ENCODE measurements at places on chromosomes 2 and 18.

DNA sequence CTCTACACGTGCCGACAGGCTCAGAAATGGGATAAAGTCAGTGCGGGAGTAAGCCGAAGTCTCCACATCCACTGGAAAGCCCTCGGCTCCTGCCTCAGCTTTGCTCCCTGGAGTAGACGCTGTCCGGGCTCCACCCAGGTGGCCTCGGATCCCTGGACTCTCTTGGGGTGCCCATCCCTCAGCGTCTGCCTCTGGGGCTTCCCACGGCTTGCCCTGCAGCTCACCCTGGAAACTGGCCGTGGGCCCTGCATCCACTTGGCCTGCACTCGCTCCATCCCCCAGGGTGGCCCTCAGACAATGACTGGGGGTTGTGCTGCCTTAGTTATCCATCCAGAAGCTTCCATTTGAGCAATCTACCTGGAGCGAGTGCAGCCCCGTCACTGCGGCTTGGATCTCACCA lies 36.2 kb upstream of the TAF1B start:
- DNase-seq, result no peak

DNA sequence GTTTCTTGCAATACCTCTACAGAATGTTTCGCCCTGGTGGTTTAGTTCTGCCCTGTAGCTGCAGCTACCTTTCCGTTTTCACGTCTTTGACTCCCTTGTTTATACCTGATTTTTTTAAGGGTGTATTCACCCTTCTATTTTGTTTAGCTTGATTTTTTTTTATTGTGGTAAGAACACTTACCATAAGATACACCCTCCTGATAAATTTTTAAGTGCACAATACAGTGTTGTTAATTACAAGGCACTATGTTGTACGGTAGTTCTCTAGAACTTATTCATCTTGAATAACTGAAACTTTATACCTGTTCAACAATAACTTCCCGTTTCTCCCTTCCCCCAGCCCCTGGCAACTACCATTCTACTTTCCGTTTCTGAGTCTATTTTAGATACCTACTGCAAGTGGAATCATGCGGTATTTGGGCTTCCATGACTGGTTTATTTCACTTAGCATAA lies 48.9 kb upstream of the NABP1 start:
- peak; percentile 22 for DNase-seq

GRCh38 chr18:54019641-54020040 lies 204.8 kb downstream of the MBD2 start:
- DNase-seq, result no peak

GRCh38 chr2:21333684-21334083 lies 209.9 kb downstream of the TDRD15 start:
- DNase-seq, result no peak

- no peak for DNase-seq
Measured at GRCh38 chr2:136214307-136215200, 96.6 kb upstream of the CXCR4 start.

DNA sequence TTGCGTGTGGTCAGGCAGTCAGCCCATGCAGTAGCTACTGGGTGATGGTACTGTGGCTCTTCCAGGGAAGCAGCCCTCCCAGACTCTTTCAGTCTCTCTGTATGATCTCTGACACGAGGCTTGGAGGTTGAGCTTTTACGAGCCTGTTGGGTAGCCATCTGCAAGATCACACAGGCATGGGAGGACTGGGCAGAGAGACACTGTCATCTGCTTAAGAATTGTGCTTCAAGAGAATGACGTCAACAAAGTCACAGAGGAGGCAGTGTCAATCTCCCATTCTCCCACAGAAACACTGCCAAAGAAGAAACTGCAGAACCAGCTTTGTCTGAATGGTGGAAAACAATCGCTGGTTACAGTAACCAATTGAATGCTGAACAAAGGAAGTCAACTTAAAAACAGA lies 78.4 kb upstream of the MC2R start:
- DNase-seq, result no peak

- DNase-seq, result no peak
Measured at GRCh38 chr2:101679801-101680487, 17.6 kb upstream of the MAP4K4 start.
